RKO (cell line): ENCODE measurements at places on chromosomes 3 and 15.

GRCh38 chr15:63822580-63822979 lies 11.2 kb downstream of the HERC1 start:
- DNase-seq = no peak

DNA sequence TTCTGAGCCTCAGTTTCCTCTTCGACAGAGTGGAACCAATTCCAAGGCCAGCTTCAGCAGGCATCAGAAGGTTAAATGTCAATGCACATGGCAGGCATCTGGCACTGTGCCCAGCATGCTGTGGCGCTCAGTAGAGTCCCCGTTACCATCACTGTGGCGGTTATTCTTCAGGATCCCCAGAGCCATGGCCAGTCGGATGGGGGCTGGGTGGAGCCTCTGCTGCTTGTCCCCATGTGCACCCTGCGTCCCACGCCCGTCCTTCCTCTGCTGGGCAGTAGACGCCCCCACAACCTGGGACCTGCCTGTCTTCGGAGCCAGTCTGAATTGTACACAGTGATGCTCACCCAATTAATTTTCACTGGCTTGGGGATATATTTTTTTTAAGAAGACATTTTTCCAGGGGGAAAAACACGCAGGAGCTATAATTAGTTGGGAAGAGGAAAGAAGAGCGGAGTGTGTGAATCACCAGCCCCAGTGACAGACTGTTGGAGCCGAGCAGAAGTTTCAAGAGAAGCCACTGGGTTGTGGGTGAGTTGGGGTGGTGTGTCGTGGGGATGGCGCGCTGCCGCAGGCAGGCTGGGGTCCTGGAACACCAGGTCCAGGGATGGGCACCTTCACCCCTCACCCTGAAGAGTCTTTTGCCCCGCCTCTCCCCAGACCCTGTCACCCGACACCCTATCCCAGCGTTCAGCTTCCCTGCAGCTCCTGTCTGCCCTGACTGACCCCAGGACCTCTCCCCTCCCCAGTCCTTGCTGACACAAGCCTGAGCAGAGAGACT lies 26.8 kb upstream of the RPL29 start:
- DNase-seq = no peak

DNA sequence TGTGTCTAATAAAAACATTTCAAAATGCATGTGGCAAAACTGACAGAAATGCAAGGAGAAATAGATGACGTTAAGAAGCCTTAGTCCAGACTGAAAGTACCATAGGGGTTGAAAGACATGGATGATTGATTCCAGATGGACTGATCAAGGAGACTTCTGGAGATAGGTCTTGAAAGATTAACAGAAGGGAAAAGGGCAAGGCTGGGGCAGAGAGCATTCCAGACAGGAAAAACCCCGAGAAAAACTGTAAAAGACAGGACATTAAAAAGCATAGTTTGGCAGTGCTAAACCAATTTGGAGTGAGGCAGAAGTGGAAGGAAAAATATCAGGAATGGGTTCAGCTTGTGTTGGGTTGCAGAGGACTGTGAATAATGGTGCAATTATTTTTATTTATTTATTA lies 375.2 kb upstream of the SGO1 start:
- DNase-seq = no peak

DNA sequence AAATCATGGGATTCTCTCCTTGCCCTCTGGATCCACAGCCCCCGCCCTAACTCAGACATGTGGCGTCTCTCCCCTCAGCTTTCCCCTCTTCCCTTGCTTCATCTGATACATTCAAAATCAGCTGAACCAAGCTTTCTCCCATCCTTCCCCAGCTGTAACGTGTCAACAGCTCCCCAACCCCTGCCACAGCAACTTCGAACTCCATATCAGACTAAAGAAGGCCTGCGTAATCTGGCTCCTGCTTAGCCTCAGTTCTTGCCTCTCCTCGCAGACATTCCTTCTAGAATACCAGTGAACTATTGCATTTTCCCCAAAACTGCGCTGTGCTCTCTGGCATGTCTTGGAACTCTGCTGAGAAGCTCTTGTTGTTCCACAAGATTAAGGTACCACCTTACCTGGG lies 18.3 kb downstream of the B4GALT4 start:
- no peak for DNase-seq

- no peak for DNase-seq
Measured at GRCh38 chr3:49140080-49140479, 7.2 kb upstream of the LAMB2 start.

DNA sequence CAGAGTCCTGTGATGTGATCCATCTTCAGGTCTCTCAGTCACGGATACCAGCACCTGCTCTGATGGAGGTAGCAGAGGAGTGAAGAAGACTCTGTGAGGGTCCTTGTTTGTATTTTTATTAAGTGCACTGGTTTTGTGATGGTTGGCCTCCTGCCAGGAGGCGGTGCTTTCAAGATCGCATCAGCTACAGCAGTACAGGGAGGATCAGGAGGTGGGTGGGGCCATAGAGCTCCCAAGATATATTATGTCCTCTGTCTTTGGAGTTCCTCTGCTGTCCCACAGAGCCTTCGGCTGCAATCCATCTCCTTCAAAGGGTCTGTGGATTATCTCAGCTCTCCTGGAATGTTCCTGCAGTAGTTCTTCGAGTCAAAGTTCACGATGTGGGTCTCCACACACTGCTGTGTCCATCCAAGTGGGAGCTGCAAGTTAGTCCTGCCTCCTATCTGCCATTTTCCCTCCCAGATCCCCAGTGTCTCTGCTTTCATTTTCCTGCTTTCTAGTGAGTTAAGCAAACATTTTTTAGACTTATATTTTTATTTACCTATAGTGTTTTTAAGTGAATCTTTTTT lies 54.7 kb downstream of the TM2D3 start:
- DNase-seq = no peak

- DNase-seq = no peak
Measured at GRCh38 chr3:172210355-172210754, 171.0 kb downstream of the FNDC3B start.

DNA sequence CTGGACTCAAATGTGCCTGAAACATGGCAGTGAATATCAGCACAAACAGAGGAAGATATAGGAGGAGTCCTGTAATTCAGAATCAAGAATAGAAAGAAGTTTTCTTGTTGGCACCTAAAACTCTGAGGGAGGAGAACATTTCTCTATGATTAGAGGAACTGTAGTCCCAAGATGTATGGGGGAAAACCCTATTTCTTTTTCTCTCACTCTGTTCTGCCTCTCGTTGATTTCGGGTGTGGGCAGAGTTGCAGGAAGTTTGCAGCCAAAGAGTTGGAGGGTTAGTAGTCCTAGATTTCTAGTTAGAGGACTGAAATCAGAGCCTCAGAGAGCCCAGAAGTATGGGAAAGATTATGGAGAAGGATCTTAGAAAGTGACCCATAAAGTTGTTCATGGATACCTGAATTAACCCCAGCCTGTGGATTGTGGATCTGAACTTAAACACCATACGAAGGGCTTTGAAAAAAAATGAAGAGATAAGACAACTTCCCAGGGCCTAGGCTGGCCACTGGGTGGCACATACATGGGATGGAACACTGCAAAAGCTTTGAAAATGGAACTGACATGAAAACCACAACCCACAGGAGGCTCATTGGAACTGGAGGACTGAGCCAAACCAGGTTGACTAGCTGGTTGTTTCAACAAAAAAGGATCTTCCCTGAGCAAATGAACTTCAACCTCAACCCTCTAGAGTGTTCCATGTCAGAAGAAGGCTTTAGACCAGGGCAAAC lies 34.6 kb downstream of the FMN1 start:
- DNase-seq = no peak

DNA sequence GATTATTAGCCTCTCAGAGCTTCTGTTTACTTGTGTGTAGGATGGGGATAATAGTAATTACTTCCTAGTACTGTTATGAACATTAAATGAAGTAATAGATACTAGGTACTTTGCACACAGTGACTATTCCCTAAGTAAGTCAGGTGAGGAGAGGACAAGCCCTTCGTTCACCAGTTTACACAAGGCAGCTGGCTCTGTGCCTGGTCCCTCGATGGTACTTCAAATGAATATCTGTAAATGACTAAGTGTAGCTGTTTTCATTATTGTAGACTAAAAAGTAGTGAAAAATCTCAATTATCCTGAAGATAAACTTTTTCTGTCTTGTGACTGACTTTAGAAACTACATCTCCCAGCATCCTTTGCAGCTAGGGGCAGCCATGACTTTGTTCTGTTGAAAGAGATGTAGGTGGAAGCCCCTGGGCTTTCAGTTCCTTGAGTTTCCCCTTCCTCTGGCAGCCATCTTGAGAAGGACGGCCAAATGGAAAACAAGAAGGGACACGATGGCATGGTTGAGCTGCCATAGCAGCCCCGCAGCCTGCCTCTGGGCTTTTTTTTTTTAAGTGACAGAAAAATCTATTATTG lies 11.7 kb upstream of the WNT7A start:
- peak; percentile 16 for DNase-seq

DNA sequence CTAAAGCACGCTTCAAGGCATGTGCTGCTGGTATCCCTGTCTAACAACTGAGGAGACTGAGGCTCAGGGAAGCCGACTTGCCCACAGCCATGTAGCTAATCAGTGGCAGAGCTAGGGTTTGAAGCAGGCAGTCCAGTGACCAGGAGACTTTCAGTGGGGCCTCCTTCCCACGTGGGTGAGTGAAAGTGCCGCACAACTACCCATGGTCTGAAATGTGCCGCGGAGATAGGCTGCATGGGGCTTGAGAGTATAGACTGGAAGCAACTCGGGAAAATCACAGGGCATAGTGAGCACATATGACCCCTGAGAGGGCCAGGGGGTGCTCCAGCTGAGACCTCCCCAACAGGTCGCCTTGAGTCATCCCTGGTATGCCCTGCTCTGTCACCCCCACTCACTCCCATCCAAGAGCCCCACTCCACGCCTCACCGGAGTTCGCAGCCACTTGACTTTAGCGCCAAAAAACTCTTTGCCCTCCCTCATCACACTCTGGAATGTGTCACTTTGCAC lies 19.1 kb downstream of the FAM174B start:
- DNase-seq = no peak

- DNase-seq = no peak
Measured at GRCh38 chr15:56017920-56018319, 24.5 kb upstream of the NEDD4 start.

GRCh38 chr3:4897765-4898453 lies 81.3 kb upstream of the BHLHE40 start:
- no peak for DNase-seq

DNA sequence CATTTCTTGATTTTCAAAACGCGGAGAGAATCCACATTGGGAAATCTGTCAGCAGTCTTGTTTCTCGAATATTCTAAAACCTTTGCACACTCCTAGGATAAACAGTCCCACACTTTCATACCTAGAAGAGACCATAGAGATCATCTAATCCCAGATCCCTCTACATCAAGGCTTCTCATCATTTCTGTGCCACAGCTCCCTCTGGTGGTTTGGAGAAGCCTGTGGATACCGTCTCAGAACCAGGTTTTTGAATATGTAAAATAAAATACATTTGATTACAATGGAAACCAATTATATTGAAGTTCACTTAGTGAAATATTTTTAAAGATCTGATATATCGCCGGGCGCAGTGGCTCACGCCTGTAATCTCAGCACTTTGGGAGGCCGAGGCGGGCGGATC lies 211.9 kb upstream of the GOLGA6L4 start:
- peak; percentile 23 for DNase-seq

GRCh38 chr3:42226470-42227425 lies 39.2 kb downstream of the CCK start:
- peak; percentile 38 for DNase-seq

DNA sequence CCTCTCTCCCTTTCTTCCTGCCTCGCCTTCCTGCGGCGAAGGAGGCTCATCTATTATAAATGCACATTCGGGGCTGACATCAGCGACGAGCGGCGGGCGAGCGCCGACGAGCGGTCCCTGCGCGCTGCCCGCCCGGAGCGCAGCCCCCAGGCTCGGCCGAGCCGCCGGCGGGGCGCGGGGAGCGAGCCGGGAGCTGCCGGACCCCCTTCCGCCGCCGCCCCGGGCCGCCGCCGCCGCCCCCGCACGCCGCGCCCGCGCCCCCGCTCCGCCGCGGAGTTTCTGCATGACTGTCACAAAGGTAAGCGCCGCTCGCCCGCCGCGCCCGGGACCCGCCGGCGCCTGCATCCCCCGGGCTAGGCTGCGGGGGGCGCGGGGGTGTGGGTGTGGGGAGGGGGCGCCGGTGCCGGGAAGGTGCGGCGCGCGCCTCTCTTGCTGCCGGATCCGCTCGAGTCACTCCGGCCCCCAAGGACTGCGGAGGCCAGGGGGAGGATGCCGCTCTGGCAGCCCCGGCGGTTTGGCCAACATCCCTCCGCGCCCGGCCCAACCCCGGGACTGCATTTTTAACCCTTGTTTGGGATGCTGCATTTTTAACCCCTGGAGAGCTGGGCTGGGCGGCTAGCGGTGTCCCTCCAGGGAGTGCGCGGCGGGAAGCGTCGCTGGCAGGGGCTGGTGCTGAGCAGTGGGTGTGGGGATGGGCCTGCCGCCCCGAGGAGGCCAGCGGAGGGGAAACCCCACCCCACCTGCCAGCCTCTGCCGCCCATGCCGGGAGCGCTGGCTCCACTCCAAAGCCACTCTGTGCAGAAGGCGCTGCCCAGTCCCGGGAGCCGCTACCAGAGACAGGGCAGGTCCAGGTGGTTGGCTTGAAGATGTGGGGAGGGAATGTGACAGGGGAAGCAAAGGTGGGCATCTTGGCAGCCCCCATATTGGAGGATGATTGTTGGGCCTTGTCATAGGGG lies at the start of gene CORO2B:
TSS of gene CORO2B (plus strand) at position 14 of the 956 bp plus-strand sequence. CDS start at position 284, 270 bp downstream.
- DNase-seq = peak; percentile 70
